T-cell (primary cell): ENCODE measurements at places on chromosomes 6 and 20.

GRCh38 chr20:15332711-15333160 lies 995.3 kb upstream of the FLRT3 start:
- no peak for DNase-seq

GRCh38 chr6:170062209-170062914 lies 228.5 kb downstream of the DLL1 start:
- no peak for DNase-seq

DNA sequence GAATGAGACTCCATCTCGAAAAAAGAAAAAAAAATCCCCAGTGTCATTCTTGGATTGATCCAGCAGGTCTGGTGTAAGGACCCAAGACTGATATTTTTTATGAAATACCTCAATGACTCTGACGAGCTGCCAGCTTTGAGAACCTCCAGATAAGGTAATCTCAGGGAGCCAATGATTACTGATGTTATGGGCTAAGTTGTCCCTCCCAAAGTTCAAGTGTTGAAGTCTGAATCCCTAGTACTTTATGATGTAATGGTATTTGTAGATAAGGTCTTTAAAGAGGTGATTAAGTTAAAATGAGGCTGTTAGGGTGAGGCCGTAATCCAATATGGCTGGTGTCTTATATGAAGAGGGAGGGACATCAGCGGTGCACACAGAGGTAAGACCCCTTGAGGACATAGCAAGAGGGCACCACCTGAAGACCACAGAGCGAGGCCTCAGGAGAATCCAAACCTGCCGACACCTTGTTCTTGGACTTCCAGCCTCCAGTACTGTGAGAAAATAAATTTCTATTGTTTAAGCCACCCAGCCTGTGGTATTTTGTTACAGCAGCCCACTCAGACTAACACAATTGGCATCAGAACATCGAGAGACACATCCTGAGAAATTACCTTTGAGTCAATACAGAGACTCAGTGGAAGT lies 19.7 kb upstream of the DDO start:
- no peak for DNase-seq

- DNase-seq = no peak
Observed at GRCh38 chr6:108476376-108476775, 84.3 kb upstream of the FOXO3 start.

DNA sequence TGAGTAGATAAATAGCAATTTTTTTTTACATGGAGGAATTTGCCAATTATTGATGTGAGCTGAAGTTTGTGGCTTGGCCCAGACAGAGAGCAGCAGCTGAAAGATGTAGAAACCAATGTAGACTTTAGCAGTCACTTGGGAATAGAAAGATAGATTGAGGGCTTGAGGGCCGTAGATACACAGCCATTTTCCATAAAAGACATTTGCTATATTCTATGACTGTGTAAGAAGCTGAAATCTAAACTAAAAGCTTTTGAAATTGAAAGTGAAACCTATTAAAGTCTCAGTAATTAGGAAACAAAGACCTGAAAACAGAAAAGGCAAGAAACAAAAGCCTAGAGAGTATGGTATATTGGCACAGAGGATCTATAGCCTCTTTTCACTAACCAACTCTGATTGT lies 332.7 kb downstream of the CENPW start:
- DNase-seq = no peak

- no peak for DNase-seq
Observed at GRCh38 chr6:117617210-117618035, 15.1 kb upstream of the GOPC start.

DNA sequence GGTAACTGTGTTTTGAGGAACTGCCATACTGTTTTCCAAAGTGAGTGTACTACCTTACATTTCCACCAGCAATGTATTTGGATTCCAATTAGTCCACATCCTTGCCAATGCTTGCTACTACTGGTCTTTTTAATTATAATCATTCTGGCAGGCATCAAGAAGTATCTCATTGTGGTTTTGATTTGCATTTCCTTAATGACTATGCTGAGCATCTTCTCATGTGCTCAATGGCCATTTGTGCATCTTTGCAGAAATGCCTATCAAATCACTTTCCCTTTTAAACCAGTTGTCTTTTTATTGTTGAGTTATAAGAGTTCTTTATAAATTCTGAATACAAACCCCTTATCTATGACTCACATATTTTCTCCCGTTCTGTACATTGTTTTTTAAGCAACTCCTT lies 75.9 kb downstream of the ATG5 start:
- no peak for DNase-seq

DNA sequence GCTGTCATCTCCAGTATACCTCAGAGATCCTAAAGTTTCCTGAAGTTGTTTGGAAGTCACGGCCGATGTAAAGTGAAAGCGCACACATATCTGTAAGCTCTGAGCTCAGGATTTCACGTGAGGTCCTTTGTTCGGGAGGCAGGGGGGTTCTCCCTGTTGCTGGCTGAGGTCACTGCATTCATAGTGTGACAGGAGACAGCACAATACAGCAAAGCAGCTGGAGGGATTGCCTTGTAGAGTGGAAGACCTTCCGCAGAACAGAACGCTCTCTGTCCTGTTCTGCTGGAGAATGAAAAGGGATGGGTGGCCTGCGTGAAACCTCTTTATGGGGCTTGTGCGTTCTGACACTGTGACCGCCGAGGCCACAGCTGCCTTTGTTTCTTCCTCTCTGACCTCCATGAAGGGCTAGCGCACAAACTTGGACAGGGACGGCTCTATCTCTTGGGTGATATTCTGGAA lies 13.4 kb upstream of the SERPINB1 start:
- DNase-seq = no peak

DNA sequence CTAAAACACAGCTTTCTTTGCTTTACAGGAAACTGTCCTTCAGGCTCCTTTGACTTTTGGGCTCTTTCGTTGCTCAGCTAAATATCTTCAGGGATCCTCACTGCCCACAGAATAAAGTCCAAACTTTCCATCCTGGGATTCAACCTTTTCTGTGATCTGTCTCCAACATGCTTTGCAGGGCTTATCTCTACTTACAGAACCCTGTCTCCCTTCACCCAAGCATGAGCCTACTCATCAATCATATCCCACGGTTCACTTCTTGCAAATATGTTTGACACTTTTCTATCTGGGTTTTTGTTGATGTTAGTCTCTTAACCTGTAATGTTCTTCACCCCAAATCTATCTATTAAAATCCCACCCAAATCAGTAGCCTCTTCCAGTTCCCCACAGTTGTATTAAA lies 327.3 kb upstream of the RNF24 start:
- DNase-seq = no peak

GRCh38 chr6:89145091-89145955 lies 532 bp upstream of the PM20D2 start:
- DNase-seq = no peak

- DNase-seq = no peak
Observed at GRCh38 chr6:113616701-113617274, 240.4 kb upstream of the MARCKS start.
